NCI-H2029 treated with DMSO at 0.1 percent for 48 hours (cell line): ENCODE measurements at places on chromosomes 6 and 20.
A peak's percentile ranks its signal among the peaks of the same experiment; 100 is the strongest.

GRCh38 chr6:159084493-159085091 is 39.8 kb upstream of the TAGAP start:
- DNase-seq, result no peak

DNA sequence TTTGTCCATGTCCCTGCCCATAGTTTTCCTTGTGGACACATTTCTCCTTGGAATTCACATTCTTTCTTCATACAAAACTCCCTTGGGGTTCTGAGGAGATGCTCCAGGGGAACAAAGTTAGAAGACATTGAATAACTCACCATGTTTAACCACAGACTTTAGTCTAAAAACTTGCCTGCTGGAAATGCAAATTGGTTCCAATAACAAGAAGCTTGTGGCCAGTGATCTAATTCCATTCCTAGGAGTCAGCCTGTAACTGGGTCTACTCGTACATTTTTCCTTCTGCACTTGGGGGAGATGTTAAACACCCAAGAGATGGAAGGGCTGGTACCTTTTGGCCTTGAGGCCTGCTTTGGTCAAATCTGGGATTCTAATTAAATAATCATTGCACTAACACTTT is 60.2 kb downstream of the SCML4 start:
- DNase-seq, result no peak

- DNase-seq, result no peak
Observed at GRCh38 chr20:10007747-10008146, 27.0 kb upstream of the ANKEF1 start.

GRCh38 chr20:48766205-48766604 is 61.6 kb downstream of the PREX1 start:
- no peak for DNase-seq

GRCh38 chr6:80226699-80227098 is 120.2 kb downstream of the BCKDHB start:
- no peak for DNase-seq

DNA sequence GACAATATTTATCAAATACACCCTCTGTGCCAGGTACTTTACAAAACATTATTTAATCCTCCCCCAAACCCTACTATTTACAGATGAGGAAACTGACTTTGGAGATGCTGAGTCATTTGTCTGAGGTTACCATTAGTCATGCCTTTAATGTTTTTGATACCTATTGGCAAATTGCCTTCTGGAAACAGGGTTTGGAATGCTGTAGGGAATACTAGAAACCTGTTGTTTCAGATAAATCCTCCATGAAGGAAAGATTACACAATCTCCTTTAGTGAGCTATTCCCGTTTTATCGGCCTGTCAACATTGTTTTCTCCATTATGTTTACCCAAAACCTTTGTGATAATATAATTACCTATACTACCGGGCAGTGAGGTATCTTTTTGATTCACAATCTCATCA is 93.6 kb upstream of the ADGRF1 start:
- peak; percentile 57 for DNase-seq

DNA sequence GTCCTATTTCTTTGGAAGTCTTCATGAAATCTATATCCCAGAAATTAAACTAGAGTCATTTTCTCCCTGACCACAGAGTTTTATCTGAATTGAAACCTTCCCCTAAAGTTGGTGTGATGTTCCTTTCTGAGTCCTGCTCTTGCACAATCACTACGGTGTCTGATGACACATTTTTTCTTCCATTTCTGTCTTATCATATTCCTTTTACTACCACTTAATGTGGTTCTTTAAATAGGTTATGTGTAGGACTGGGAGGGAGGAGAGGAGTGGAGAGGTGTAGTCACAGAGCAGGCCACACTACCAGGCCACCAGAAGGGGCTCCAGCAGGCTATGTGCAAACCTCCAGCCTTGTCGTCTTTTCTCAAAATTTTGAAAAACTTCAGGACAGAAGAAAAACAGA is 39.7 kb upstream of the ATXN1 start:
- no peak for DNase-seq

DNA sequence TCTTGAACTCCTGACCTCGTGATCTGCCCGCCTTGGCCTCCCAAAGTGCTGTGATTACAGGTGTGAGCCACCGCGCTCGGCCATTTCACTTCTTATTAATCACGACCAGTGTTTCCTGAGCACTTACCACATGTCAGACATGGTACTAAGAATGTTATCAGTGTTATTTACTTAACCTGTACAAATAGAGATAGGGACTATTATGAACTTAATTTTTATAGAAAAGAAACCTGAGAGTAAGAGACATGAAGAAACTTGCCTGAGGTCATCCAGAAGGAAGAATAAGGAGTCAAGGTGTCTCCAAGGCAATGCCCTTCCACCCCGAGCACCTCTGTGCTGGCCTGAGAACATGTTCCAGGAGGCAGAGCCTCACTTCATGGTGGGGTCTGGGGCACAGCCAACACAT is 29.3 kb upstream of the EZR start:
- no peak for DNase-seq
